ENCODE measurements at places on chromosomes 5 and 9.

DNA sequence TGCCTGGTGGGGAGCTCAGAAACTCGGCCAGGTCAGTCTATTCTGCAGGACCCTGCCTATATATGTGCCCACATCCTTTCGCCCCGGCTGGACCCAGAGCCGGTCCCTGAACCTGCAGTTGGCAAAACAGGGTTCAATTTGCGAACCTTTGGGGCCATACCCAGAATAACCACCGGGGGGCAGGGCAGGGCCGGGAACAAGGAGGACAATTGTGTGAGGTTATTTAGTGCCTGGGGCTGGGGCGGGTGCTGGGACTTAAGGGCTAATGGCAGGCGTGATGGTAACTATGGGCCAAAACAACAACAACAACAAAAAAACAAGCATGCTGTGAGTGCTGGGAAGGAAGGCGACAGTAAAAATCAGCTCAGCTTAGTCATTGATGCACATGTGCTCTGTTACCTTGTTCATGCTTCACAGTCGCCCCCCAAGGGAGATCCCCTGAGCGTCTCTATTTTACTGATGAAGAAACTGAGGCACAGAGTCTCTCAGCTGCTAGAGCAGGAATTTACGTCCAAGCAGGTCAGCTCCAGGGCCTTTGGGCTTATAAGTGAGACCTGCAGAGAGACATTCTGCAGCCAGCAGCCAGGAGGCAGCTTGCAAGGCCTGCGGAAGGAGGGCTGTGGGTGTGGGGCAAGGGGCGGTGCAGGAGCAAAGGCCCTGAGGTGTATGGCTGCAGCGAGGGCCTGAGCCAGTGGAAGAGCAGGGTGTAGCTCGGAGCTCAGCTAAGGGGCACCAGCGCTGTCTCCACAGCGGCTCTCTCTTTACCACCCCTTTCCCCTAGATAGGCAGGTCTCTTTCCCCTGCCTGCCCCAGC, 106.0 kb downstream of the PHF2 start:
- peak; percentile 5 for DNase-seq

DNA sequence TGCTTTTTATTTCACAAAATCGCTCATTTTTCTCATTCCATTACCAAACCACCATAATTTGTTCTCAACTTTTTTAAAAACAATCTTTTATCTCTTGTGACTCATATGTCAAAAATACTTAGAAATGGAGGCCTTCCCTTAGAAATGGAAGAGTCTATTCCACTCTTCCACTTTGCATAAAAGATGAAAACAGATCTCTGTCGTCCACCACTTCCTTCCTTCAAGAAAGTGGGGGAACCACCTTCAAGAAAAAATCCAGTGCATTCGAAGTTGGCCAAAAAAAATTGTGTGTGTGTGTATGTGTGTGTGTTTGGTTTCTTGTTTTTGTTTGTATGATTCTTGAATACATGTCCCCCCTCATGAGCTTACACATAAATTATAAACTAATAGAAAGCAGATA, 628.8 kb upstream of the DMAC1 start:
- DNase-seq = no peak

GRCh38 chr9:122223435-122223834, 5.3 kb downstream of the LHX6 start:
- no peak for DNase-seq

GRCh38 chr9:33155393-33155792, 11.7 kb downstream of the B4GALT1 start:
- DNase-seq = no peak

- no peak for DNase-seq
These were observed 12.1 kb downstream of the DCAF12 start for GRCh38 chr9:34114436-34114835.

GRCh38 chr9:5459289-5459829, 9.0 kb downstream of the CD274 start:
- no peak for DNase-seq

All from NCI-H1930 (cell line).